Foreskin melanocyte (primary cell): ENCODE measurements at places on chromosomes 7 and 10.

DNA sequence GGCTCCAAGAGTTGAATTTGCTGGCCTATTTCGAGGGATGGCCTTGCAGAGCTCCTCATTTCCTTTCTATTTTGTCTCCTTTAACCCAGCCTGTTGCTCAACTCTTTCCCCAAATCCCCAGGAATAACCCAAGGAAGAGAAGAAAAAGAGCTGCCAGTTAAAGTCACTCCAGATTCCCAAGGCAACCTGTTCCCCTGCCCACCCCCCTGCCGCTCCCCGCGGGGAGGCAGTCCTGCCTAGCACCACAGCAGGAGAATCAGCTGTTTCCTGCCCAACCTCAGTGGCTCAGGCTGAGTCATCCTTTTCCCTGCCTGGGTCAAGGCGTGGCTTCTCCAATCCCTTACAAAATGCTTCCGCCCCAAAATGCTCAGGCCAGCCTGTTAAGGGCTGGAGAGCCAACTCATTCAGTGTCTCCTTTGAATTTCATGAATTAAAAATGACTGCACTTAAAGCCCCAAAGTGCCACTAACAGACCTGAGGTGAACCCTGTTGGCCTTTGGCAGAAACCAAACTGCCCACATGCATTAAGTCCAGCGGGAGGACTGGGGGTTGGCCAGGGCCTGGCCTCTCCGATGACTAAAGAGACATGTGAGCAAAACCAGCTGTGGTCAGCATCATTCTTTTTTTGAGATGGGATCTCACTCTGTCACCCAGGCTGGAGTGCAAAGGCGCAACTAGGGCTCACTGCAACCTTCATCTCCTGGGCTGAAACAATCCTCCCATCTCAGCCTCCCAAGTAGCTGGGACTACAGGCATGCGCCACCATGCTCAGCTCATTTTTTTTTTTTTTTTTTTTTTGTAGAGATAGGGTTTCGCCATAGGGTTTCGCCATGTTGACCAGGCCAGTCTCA, 83.2 kb upstream of the KIF5B start:
- DNase-seq = peak; percentile 81

- DNase-seq = peak; percentile 9
These were observed 800.0 kb downstream of the LRMDA start for GRCh38 chr10:76231286-76231934.

DNA sequence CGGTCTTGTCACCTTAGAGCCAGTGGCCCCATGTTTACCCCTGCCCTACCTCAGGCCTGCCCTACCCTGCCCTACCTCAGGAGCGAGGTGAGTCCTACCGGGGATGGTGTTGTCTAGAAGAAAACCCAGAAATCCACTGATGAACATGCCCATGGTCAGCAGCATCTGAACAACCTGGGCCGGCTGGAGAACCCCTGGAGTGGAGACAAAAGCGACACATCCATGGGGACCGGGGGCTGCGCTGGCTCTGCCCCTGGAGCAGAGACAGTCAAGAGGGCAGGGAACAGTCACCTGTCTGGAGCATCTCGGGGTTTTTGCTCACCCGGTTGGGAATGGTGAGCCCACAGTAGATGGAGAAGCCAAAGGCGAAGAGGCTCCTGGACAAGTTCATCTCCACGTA, 36.3 kb downstream of the STRA8 start:
- DNase-seq = no peak

- DNase-seq = no peak
These were observed 14.3 kb upstream of the DAGLB start for GRCh38 chr7:6461946-6462550.

DNA sequence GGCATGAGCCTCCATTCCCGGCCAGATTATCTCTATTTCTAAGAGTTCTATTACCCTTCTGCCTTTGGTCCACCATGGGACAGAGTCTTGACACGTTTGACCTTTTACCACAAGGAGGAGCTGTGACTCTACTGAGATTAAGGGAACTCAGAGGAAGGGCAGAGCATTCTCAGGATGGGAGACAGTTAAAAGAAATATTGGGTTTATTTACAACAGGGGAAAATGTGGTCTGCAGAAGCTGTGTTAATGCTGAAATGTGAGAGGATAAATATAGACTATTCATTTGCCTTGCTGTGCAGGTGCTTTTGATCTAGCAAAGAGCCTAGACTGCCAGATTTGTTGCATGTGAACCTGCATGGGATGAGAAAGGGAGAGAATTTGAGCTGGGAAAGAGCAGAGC, 45.8 kb upstream of the PRSS58 start:
- no peak for DNase-seq

DNA sequence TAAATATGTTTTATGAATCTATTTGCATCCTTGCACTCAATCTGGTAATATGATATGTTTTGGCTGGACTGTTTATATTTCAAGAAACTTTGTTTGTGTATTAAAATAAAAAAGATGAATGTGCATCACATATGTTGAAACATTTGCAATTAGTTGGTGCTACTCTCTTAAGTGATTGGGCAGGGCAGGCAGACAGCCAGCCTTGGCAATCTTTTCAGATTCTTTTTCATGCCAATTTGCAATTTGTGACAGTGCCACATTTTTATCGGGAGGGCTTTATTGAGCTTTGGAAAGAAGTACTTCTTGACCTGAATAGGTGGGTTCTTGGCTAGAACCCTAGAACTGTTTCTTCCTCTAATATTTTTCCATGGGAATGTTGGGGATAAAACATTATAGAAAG, 152.2 kb downstream of the NXPH1 start:
- no peak for DNase-seq

- no peak for DNase-seq
These were observed 634.4 kb downstream of the GATA3 start for GRCh38 chr10:8688881-8689280.

- no peak for DNase-seq
These were observed 1.8 kb downstream of the INPP5A start for GRCh38 chr10:132539431-132539839.

DNA sequence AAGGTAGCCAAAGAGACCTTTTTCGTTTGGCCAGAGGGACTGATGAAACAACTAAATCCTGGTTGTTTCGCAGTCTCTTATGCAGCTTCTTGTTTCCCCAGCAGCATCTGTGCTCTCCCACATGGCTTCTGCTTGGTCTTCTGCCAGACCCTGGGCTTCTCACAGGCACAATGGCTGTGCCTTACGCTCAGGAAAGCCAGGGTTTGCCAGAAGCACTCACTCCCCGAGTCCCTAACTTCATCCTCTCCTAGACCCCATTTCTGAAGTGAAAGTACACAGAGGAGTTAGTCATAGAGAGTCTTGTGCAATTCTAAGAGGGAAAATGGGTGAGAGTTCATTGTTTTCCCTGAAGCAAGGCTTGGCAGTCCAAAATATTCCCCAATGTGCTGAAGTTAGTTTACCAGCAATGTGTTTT, 121.7 kb downstream of the EVX1 start:
- DNase-seq = no peak

DNA sequence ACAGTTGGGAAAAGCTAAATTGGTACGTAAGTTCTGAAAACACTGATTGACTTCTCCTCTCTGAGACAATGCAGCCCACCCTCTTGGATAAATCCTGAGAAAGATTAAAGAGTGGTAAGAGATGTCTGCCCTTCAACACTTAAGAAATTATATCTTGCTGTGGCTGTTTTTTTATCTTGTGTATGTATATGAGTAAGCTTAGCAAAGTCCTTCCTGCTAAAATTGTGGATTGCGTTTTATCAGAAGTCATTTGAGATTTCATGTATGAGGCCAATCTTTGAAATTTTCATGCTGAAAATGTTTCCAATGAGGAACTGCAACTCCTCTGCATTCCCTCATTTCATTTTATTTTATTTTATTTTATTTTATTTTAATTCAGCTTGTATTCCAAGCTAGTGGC, 106.2 kb upstream of the INHBA start:
- no peak for DNase-seq

GRCh38 chr10:11687779-11688447, 54.3 kb upstream of the ECHDC3 start:
- DNase-seq = no peak

DNA sequence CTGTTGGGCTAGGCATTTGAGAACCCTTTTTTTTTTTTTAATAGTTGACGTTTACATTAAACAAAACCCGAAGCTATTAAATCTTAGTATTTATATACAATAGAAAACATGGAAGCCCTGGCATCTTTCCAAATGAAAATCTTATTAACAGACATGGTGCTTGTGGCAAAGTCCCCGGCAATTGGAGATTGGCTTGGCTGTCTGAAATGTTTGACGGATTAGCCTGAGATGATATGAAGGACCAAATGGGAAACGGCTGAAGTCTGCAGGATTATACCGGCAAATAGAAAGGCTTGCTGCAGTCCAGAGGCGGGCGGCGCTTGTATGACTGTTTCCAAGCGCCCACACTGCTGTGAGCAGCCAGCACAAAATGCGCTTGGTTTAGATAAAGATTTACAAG, 105.6 kb downstream of the BUB3 start:
- DNase-seq = no peak

GRCh38 chr7:142833174-142834048, 21.5 kb upstream of the EPHB6 start:
- DNase-seq = no peak
